ENCODE measurements at places on chromosomes 12 and 14.

- DNase-seq: no peak
Observed at GRCh38 chr12:124518051-124518932, 49.1 kb downstream of the NCOR2 start.

- DNase-seq: no peak
Observed at GRCh38 chr14:64467101-64467500, 1.8 kb downstream of the AKAP5 start.

GRCh38 chr14:75579338-75579864 is 981 bp downstream of the FLVCR2 start:
- no peak for DNase-seq

- DNase-seq: no peak
Observed at GRCh38 chr12:87047691-87048090, 791.5 kb upstream of the MGAT4C start.

GRCh38 chr14:88746052-88746451 is 46.7 kb downstream of the EML5 start:
- no peak for DNase-seq

DNA sequence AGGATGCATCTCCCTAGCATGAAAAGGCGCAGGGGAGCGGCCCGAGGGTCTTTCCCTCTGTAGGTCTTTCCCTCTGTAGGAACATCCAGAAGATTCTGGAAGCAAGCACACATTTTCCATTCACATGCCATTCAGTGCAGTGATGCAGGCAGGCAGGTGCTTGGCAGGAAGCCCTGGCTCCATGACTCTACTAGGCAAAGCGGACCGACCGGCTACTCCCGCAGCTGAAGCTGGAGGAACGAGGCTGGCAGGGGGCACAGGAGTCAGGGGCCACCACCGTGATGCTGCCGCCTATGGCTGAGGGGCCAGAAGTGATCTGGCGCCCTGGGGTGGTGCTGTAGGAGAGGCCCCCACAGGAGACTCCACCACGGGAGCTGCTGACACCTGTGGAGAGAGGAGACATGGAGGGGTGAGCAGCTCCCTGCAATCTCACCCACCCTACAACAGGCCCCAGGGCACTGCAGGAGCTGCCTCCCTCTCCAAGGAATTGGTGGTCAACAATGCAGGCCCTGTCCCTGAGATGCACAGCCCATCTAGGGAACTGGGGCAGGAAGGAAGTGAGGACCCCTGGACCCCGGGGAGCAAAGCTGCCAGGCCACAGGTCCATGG is 6.5 kb downstream of the KRT85 start:
- no peak for DNase-seq

- no peak for DNase-seq
Observed at GRCh38 chr14:104886690-104887622, 21.9 kb downstream of the CEP170B start.

DNA sequence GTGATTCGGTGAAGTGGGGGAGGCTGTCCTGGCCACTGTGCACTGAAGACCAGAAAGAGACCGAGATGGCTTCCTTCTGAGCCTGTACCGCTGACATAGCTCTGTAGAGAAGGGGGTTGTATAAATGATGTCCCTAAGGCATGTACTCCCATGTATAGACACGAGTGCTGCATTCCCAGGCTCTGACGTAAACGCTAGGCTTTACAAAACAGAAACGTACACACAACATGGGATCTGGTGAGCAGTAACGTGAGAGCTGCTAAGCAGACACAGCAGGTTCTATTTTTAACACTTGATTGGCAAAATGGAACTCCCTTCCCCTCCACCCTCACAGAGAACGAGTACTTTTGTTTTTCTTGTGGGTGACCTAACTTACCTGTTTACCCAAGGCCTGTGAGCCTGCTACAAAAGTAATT is 35.9 kb downstream of the ACADS start:
- no peak for DNase-seq

GRCh38 chr12:111873113-111873512 is 31.1 kb downstream of the MAPKAPK5 start:
- DNase-seq: no peak

DNA sequence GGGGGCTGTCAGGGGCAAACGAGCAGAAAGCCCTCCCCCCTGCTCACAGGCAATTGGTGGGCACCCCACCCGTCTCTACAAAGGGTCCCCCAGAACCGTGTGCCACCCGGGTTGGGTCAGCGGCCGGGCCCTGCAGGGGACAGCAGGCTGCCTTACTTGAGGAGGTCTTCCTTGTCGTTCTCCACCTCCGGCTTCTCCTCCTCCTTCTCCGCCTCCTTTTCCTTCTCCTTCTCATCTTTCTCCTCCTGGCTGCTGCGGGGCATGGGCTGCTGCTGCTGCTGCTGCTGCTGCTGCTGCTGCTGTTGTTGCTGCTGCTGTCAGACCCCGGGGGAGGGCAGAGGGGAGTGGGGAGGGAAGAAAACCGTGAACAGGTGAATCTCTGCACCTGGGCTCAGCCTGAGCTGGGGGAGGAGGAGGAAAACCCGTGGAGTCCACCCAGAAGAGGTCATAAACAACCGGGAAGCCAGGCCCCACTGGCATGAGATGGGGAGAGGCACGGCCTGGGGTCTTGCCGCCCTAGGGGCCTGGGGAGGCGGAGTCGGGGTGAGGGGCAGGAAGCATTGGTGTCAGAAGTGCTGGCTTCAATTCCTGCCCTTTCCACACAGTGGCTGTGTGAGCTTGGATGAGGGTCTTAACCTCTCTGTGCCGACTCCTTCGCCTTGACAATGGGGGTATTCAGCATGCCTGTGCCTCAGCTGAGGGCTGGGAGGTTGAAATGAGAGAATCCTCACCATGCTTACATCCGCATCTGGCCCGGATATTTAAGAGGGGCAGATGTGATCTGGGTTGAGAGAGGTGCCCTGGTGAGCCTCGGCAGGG is 107.6 kb downstream of the RFLNA start:
- DNase-seq: no peak

- no peak for DNase-seq
Observed at GRCh38 chr14:69260861-69261564, 1.1 kb downstream of the GALNT16 start.

DNA sequence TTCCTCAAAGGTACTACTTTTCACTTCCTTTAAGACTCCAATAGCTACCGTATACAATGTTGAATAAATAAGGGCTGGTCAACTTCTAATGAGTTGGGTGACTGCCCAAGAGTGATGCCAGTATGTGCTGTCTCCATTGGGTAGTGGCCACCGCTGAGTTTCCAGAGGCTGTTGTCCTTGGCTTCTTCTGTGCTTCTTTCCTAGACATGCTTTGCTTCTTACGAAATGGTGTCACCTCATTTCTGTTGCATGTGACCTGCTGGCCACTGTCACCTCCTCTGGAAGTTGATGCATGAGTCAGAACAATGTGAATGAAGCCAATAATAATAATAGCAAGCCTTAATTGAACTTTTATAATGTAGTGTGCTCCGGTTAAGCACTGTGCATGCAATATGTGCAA is 7.5 kb upstream of the NID2 start:
- no peak for DNase-seq

- DNase-seq: no peak
Observed at GRCh38 chr12:127696963-127697362, 570.0 kb upstream of the TMEM132C start.

- DNase-seq: no peak
Observed at GRCh38 chr12:108955225-108955835, 65.5 kb downstream of the SVOP start.
